ENCODE measurements at places on chromosomes 7 and 10.

DNA sequence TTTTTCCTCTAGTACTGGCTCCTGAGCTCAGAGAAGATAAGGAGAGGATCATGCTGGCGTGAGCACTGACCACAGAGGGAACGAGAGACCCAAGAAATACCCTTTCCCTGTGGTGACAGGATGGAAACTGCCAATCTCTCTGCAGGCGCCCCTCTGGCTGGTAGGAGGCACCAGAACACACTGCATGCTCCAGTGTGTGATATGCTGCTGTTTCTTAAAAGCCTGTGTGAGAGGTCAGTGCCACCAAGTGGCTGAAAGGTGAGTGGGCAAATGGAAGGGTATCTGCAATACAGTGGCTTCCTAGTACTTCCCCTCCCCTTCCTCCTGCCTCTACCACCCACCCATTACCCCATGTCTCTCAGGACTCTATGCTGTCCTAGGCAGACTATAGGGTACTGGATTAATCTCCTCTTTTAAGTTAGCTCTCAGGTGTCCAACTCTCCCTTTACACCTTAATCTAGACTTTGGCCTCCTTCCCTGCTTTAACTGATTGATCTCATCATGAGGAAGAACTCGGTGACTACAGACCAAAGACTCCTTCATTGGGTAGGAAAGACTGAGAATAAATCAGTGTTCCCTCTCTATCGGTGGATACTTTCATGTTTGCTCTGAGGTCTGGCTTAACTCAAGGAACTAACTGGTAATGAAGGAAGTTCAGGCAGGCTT lies 283.6 kb downstream of the ADRA2A start:
- no peak for DNase-seq

DNA sequence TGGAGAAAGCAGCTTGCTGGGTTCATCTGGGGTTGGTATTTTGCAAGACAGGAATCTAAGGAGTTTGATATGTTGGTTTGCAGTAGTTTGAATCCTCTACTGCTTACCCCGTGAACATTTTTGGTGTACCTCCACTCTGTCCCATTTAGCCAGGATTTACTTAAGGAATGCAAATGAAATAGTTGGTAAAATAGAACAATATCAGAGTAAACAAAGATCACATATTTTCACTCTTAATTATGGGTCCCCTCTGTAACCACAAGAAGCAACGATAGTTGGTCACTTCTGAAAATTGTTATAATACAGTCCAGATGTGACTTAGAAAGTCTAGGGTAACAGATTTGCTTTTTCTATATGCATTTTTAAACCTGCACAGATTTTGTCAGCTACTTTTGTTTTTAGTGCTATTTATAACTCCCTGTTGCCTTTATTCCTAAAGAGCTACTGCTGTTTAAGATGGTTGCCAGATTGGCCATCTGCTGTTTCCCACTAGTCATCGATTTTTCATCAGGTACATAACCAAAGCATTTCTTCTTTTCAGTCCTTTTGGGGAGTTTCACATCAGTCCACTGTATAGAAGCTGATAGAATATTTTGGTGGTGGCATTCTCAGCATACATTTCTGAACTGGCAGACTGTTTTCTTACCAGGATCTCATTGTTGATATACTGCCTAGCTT lies 37.6 kb downstream of the MAPK8 start:
- no peak for DNase-seq

- no peak for DNase-seq
Observed at GRCh38 chr7:129144834-129145668, 544 bp downstream of the TSPAN33 start.

- no peak for DNase-seq
Observed at GRCh38 chr7:80146545-80147182, 12.0 kb downstream of the GNAI1 start.

DNA sequence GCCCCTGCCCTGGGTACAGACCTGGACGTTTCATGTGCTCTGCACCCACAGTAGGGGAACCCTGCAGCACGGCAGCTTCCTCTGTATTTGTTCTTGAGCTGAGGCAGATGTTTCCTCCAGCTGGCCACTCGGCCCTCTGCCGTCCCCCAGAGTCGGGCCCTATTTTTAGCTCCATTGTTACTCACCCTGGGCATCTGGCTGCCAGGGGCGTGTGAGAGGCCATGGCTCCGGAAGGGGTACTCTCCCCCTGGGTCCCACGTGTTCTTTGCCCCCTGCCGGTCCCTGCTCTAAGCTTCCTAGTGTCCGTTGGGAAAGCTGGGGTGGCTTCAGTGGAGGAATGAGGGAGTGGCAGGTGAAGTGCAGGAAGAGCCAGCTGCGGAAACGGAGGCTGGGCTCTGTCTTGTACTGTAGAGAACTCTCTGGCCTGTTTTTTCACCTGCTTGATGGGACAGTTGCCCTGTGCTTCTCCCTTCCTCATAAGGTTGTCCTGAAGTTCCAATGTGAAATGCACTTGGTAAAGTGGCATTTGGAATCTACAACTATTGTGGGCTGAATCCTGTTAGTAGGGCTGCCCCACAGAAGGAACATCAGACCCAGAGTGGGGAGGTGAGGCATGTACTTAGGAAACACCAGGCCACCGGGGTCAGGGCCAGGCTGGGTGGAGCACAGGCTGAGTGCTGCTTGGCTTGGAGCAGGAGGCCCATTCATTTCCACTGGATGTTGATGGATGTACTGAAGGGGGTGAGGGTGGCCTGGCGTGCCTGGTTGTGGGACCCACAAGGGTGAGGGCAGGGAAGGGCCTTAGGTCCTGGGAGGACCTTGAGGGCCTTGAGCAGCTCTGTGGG lies 30.6 kb downstream of the PALD1 start:
- no peak for DNase-seq

DNA sequence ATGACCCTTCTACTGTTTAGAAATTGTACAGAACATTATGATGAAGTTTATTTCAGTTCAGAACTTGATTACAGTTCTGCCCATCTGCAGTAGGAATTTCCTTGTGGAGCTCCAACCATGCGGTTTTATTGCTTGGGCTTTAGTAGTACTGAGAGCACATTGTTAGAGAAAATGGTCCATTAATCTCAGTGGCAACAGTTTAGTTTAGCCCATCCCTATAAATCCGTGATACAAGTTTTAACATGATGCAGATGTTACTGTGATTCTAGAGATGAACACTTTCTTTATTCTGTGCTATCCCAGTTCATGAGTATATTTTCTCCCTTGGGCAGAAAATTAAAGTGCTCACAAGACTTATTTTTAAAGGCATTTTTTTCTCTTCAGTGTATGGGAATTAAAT lies 84.8 kb upstream of the FZD8 start:
- DNase-seq = no peak

DNA sequence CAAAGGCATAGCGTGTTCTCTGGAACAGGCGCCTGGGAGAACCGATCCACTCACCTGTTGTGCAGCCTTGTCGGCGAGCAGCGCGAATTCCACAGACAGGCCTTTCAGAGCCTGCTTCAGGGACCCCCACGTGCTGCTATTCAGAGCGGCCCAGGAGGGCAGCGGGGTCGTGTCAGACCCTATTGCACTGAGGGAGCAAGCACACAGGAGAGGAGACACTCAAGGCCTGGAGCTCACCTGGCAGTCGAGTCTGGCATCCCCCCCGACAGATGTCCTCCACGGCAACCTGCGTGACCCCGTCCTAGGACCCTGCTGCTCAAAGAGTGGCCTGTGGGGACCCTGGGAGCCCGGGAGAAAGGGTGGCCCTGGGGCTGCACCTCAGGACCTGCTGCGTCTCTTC lies 21.1 kb downstream of the NUDT1 start:
- no peak for DNase-seq

- no peak for DNase-seq
Observed at GRCh38 chr7:85681241-85681640, 494.4 kb upstream of the SEMA3D start.

DNA sequence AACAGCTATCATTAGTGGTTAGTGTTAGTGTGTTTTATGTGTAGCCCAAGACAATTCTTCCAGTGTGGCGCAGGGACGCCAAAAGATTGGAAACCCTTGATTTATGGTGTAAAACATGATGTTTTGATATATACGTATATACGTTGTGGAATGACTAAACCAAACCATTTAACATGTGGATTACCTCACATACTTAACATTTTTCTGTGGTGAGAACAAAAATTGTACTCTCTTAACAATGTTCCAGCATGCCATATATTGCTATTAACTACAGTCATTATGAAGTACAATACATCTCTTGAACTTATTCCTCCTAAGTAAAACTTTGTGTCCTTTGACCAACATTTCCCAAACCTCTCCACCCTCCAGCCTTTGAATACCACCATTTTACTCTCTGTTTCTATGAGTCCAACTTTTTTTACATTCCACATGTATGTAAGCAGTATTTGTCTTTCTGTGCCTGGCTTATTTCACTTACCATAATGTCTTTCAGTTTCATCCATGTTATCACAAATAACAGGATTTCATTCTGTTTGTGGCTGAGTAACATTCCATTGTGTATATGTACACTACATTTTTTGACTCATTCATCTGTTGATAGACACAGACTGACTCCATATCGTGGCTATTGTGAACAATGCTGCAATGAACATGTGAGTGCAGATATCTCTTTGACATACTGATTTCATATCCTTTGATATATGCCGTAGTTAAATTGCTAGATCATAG lies 42.2 kb upstream of the MAGI2 start:
- DNase-seq = peak; percentile 59

- DNase-seq = no peak
Observed at GRCh38 chr10:11017570-11018431, at the start of gene CELF2. Gene CELF2, plus strand, starts transcription at chr10:11017872. Its CDS starts 218 bp downstream, at chr10:11018090.

GRCh38 chr7:30815388-30815854 lies 44.2 kb downstream of the MINDY4 start:
- DNase-seq = no peak

- peak; percentile 11 for DNase-seq
Observed at GRCh38 chr7:25389489-25390106, 161.3 kb upstream of the NPVF start.

Measured in HS-5 (cell line).